ENCODE measurements at places on chromosomes 12 and 14.

DNA sequence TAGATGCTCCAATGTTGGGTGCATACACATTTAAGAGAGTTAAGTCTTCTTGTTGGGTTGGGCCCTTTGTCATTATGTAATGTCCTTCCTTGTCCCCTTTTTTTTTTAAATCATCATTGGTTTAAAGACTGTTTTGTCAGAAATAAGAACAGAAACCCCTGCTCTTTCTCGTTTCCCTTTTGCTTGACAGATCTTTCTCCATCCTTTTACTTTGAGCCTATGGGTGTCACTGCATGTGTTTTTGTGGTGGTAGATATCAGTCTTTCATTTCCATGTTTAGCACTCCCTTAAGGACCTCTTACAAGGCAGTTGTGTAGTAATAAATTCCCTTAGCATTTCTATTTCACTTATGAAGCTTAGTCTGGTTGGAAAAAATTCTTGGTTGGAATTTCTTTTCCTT, 47.4 kb downstream of the RTN1 start:
- no peak for DNase-seq

DNA sequence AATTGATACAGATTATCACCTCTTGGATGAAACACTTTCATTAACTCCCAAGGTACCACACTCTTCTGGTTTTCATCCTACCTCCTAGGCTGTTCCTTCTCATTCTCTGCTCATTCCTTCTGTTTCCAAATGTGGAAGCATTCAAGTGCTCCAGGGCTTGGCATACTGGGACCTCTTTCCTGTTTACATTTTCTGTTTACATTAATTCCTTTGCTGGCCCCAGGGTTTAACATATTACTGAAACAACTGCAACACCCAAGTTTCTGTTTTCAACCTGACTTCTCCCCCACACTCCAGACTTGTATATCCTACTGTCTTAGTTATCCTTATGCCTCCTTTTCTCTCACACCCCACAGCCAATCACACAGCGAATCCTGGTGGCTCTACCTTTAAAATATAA, 386.3 kb upstream of the GARIN6 start:
- DNase-seq = no peak

DNA sequence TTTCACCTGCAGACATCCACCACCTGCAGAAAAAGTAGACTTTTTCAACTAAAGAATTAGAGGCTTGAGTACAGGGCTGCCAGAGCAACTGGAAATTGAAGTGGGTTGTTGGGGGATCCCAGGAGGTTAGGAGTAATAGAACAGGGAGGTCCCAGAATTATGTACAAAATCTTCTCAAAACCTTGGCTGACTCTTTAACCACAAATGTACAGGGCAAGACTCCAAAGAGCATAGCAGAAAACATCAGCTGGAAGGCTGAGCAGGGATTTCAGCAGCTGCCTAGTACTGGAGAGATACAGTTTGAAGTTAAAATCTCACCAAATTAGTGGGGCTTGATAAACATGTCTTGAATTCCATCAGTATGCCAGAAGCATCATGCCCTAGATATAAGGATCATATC, 191.6 kb downstream of the CRADD start:
- DNase-seq = no peak

DNA sequence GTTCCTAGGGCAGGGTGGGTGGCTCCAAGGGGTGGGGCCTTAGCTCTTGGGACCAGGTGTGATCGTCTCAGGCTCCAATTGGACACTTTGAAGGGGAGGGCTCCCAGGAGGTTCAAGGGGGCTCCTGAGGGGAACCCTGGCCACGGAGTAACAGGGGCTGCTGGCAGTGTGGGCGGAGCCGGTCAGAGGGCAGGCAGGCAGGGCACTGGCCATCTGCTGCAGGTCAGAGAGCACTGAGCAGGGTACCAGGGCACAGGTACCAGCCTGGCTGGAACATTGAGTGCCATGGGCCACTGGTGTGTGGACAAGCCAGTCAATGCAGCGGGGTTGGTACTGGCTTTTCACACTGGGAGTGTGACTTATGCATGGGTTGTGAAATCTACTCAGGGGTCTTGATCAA, 32.2 kb downstream of the SYNE3 start:
- DNase-seq = no peak

DNA sequence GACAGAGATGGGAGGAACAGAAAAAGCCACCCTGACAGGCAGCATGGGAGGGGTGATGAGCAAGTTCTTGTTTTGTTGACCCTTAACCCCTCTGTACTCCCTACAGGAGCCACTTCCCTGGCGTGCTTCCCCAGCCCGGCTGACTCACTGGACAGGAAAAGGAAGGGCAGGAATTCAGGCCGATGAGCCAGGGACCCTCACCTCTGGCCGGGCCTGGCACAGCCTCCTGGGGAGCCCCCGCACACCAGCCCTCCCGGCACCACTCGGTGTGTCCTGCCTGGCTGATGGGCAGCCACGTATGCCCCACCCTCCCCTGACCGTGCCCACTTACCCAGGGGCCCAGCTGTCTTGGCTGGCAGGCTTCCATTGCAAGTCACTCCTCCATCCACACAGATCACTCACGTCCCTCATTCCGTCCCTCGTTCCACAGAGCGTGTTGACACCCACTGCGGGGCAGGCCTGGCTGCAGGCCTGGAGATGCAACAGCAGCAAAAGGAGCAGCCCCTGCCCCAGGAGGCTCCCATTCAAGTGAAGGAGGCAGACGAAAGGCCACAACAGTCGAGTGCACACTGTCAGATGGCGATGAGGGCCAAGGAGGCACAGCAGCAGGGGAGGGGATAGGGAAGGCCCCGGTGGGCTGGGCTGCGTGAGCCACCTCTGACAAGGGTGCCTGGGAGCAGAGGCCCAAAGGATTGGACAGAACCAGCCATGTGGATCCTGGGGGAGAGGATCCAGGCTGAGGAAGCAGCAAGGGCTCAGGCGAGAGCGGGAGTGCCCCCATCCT, 19.7 kb upstream of the CD9 start:
- DNase-seq = no peak

- no peak for DNase-seq
Measured at GRCh38 chr12:51869496-51869865, 18.4 kb upstream of the ANKRD33 start.

DNA sequence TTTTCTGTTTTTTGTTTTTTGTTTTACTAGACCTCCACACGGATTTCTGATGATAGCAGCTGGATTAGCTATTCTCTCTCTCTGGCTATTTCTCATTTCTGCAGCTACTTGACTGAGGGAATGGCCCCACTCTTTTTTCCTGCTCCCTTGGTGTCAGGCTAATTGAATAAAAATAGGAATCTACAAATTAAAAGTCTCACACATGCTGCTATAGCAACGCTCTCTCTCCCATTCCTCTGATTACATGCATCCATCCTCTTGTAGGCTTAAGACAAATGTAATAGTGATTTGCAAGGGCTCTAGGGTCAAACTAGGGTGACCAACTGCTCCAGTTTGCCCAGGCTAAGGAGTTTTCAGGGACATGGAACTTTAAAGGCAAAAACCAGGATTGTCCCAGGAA, 221.8 kb downstream of the PHLDA1 start:
- DNase-seq = no peak

- DNase-seq = no peak
Measured at GRCh38 chr14:68295316-68295816, 475.8 kb downstream of the RAD51B start.
